ENCODE measurements at places on chromosomes 5 and 9.

GRCh38 chr5:141954194-141954593, 3.8 kb downstream of the PCDH12 start:
- no peak for DNase-seq

- no peak for DNase-seq
Observed at GRCh38 chr5:133399247-133399891, 213.0 kb downstream of the FSTL4 start.

DNA sequence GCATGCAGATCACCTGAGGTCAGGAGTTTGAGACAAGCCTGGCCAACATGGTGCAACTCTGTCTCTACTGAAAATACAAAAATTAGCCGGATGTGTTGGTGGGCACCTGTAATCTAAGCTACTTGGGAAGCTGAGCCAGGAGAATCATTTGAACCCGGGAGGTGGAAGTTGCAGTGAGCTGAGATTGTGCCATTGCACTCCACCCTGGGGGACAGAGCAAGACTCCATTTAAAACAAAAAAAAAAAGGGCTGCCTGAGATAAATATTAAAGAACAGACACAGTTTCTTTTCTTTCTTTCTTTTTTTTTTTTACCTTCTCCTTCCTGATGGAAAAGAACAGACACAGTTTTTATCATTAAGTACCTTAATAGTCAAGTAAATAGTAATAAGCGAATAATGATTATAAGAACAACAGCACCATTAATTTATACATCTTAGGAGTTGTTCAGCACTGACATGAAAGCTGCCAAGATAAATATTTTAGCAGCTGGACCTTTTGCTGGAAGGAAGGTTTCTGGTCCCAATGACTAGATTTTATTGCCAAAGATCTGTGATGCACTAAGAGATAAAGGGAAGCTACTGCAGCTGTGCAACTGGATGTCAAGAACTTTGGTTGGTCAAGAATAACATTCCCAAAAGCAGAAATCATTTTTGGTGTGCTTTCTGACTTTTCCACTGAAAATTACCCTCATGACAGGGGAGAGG, 7.0 kb downstream of the CENPP start:
- DNase-seq, result no peak

DNA sequence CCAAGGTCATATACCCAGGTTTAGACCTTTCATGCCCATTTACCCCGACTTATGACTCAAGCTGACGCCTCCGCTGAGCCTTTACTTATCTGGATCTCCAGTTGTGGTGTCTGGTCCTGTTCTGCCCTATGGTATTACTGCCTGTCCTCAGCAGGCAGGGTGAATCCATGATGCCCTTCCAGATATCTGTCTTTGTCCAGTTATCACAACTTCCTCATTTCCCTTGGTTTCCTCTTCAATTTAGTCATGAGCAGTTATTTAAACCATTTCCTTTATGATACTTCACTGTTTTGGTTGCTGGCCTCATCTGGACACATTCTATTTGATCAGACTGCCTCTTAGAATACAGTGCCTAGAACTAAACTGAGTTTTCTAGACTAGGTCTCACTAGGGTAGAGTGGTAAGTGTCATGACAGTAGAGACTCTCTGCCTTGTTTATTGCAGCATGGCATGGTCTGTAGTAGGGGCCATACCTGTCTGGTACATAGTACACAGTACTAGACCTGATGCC, 93.3 kb downstream of the MELK start:
- DNase-seq, result no peak

- no peak for DNase-seq
Observed at GRCh38 chr5:65535529-65535987, 27.4 kb downstream of the CENPK start.

- no peak for DNase-seq
Observed at GRCh38 chr9:121939643-121940042, 153.5 kb downstream of the TTLL11 start.

DNA sequence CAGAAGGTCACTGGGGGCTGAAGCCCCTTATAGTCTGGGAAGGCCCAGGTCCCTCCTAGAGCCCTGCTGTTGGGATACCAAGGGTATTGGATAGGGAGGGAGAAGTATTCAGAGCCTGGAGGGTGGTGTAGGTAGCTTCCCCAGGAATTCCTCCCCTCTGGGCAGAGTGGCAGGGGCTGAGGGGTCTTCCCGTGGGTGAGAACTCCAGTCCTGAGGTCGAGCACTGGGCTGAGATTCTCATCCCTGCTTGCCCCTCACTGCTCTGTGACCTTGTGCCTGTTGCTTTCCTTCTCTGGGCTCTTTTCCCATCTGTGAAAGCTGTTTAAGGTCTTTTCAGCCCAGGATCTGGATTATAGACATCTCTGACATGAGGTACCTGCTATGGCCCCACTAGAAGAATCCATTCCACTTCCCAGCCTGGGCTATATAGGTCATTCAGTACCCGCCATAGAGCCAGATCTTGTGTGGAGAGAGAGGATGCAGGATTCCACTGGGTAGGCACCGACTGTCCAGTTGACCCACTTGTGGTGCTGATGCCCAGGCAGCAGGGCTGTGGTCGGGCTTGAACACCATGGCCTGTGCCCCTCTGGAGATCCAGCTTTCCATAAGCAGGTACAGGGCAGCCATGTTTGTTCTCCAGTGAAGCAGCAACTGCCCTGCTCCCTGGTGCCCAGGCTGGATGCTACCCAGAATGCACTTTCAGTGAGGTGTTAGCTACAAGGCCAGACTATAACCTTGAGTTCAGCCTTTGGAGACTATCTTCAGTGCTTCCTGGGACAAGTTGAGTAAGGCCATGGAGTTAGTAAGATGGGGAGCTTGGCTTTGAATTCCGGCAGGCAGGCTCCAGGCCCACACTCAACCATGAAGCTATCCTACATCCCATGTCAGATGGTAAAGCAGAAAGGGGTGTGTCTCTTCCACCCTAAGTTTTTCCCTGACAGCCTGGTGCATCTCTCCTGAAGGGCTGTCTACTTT, 60.1 kb downstream of the AMBP start:
- no peak for DNase-seq

DNA sequence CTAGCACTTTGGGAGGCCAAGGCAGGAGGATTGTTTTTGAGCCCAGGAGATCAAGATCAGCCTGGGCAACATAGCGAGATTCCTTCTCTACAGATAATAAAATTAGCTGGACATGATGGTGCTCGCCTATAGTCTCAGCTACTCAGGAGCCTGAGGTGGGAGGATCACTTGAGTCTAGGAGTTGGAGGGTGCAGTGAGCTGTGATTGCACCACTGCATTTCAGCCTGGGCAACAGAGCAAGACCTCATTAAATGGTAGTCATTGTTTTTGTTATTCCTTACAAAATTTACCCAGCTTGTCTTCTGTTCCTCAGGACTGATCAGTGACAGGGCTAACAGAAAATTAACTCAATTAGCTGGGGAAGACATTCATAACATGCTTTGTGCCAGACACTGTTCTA, 104.5 kb downstream of the NDFIP1 start:
- no peak for DNase-seq

DNA sequence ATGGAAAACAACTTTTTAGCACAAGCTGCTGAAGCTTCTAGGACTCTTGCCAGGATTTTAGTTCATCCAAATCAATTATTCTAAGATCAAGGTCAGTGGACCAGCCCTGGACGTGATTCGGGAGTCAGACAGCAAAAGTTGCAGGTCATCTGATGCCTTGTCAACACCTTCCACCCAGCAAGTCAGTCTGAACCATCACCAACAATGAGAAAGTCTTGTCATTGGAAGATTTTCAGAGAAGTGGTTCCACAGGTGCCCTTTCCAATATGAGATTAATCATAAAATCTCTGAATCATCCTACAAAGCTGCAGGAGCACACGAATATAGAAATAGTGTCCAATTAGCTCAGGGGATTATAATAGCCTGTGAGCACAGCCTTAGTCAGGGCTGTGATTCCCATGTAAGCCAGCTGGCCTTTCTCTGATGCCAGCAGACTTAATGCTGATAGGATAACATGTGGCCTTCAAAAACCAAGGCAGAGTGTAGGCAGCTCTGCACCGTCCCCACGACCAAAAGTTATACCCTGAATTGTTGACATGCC, 445.0 kb upstream of the TRPC7 start:
- no peak for DNase-seq

GRCh38 chr5:5141625-5142525, 1.7 kb downstream of the ADAMTS16 start:
- DNase-seq, result peak; percentile 13

- DNase-seq, result no peak
Observed at GRCh38 chr5:5270958-5271785, 131.0 kb downstream of the ADAMTS16 start.

DNA sequence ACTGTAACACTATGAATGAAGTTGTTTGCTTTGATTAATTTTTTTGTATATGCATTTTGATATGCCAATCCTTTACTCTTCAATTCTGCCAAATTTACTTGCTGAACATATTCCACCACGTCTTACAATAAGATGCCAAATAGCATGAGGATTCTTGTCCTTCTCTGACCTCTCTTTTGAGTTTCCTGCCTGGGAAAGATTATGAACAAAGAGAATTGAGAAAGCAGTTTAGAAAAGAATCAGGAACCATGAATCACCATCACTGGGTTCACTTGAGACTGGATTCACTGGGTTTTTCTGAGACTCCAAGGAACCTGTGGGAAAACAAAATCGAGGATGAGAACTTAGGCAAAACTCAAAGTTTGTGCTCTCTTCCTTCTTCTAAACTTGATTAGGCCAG, 256.5 kb downstream of the CETN3 start:
- no peak for DNase-seq

DNA sequence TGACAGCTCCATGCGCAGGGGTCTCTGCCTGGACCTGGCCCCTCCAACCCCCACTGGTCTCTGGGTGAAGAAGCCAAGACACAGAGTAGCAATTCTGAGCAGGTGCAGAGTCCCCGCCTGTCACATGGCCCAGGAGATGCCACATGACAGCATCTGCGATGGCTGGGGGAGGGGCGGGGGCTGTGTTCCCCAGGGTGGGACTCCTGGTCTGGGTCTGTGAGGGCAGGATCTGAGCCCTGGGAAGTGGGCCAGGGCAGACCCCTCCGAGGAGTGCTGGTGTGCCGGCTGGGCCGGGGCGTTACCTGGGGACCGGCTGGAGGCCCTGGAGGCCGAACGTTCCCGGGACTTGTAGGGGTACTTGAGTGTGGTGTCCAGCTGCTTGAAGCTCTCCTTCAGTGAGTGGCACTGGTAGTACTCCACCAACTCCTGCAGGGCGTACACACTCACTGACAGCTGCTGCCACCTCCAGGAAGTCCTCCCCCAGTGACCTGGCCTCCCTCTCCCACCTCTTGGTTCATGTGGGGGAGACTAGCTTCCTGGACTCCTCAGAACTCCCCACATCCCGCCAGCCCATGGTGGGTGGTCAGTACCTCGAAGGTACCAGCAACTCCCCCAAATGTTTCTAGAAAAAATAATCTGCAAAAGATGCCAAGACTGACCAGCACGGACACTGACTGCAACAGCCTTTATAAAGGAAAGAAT, 32.1 kb upstream of the SARDH start:
- no peak for DNase-seq

GRCh38 chr9:83141887-83142286, 78.9 kb upstream of the RASEF start:
- no peak for DNase-seq

DNA sequence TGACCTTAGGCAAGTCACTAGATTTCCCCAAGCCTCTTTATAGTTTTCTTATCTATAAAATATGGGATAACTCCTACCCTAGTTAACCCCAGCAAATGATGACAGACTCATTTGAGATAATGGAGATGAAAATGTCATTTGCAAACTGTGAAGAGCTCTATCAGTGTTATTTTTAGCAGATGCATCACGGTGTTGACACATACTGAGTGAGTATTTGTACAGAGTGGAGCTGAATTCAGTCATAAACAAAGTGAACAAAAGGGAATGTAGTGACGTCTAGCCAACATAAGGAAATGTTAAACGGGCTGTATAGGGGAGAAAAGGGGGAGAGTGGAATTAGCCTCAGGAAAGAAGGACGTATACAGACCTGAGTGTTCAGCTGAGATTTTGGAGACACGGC, 75.9 kb downstream of the NMUR2 start:
- no peak for DNase-seq

GRCh38 chr9:15959663-15960062, 406.8 kb downstream of the CCDC171 start:
- no peak for DNase-seq
